ENCODE measurements at places on chromosomes 7 and 10. TPM values are rescaled to one million over a fixed set of nuclear protein-coding genes. Genes with fewer than 3 reads are reported as not detected.

TRIL gene
- total RNA-seq: 3.6 TPM

EBF3 gene
- total RNA-seq: 7.3 TPM

CDH23 gene
- total RNA-seq: 4.0 TPM

PRR15 gene
- 20.0 TPM for total RNA-seq

RPEL1 gene
- not detected for total RNA-seq

C7orf57 gene
- not detected for total RNA-seq

TMEM236 gene
- 1.4 TPM for total RNA-seq

ZNF775 gene
- total RNA-seq: not detected

SPDYE8 gene
- not detected for total RNA-seq

C10orf53 gene
- total RNA-seq: not detected

TMEM243 gene
- 34.8 TPM for total RNA-seq

ACTR3C gene
- total RNA-seq: 16.2 TPM

FKBP9 gene
- 120 TPM for total RNA-seq

PPP1R9A gene
- 22.8 TPM for total RNA-seq

GRCh38 chr10:375815-376505 lies 240.7 kb downstream of the ZMYND11 start:
- no peak overlapping the region for H3K27ac ChIP-seq
- H3K4me1 ChIP-seq: peaks cover 30% of the 10 kb centered on the region
- no peak overlapping the region for H3K4me3 ChIP-seq
- DNase-seq: no peak
- peaks cover 51% of the 10 kb centered on the region for H3K36me3 ChIP-seq

DNA sequence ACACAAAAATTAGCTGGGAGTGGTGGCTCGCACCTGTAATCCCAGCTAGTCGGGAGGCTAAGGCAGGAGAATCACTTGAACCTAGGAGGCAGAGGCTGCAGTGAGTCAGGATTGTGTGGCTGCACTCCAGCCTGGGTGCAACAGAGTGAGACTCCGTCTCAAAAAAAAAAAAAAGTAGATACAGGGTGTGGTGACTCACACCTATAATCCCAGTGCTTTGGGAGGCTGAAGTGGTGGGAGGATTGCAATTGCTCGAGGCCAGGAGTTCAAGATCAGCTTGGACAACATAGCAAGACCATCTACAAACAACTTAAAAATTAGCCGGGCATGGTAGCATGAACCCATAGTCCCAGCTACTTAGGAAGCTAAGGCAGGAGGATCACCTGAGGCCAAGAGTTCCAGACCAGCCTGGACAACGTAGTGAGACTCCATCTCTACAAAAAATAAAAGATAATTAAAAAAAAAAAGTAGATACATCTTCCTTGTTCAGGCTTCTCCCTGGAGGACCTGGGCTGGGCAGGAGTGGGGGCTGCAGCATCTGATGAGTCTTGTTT lies 2.0 kb downstream of the MOSPD3 start:
- no peak overlapping the region for H3K4me3 ChIP-seq
- H3K4me1 ChIP-seq: peaks cover 20% of the 10 kb centered on the region
- no peak for DNase-seq
- H3K27me3 ChIP-seq: no peaks in the 10 kb centered on the region
- no peak overlapping the region for H3K27ac ChIP-seq
- peaks cover 16% of the 10 kb centered on the region for H3K36me3 ChIP-seq

- no peak for DNase-seq
- peaks cover 27% of the 10 kb centered on the region for H3K4me1 ChIP-seq
- no peak overlapping the region for H3K27ac ChIP-seq
- H3K4me3 ChIP-seq: no peak overlapping the region
- H3K36me3 ChIP-seq: peaks cover 22% of the 10 kb centered on the region
Measured at GRCh38 chr10:74988832-74989561, 122.5 kb upstream of the SAMD8 start.

DNA sequence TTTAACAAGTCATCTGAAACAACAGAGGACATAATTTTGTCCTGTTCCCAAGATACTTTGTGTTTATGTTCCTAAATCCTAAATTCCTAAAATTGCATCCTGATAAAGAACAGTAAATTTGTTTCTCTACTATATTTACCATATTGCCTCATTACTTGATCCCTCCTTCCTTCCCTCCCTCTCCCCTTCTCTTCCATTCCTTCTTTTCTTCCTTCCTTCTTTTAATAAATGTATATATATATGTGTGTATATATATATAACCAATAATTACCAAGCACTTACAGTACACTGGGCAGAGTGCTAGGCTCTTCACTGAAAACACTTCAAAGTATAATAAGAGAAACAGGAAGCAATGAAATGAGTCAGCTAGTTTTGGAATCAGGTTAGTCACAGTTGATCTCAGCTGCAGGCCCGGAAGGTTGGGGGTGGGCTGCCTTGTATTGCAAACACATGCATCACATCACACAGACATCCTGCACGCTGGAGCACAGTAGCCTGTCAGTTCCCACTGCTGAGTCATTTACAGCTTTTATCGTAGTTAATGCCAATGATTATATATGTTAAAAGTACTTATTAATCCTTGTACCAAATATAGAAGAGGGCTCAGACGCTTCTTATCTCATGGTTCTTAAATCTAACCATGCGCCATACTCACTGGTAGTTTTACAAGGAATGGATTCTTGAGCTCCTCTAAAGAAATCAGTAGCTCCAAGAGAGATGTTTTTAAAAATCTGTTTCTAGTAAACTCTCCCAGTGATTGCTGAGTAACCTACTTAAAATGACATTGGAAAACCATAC lies 551.7 kb downstream of the GRM8 start:
- H3K27me3 ChIP-seq: no peaks in the 10 kb centered on the region
- H3K36me3 ChIP-seq: no peaks in the 10 kb centered on the region
- no peak for DNase-seq
- no peak overlapping the region for H3K4me3 ChIP-seq
- no peaks in the 10 kb centered on the region for H3K4me1 ChIP-seq
- no peak overlapping the region for H3K27ac ChIP-seq

GRCh38 chr10:112701211-112701877 lies 248.7 kb upstream of the TCF7L2 start:
- no peaks in the 10 kb centered on the region for H3K27me3 ChIP-seq
- no peaks in the 10 kb centered on the region for H3K4me1 ChIP-seq
- DNase-seq: no peak

GRCh38 chr7:70527520-70528115 lies 604.3 kb upstream of the GALNT17 start:
- H3K27me3 ChIP-seq: no peaks in the 10 kb centered on the region
- no peaks in the 10 kb centered on the region for H3K36me3 ChIP-seq
- H3K4me1 ChIP-seq: peaks cover 13% of the 10 kb centered on the region
- DNase-seq: no peak

GRCh38 chr7:111953611-111954010 lies 252.6 kb downstream of the DOCK4 start:
- no peak overlapping the region for H3K4me3 ChIP-seq
- DNase-seq: no peak
- no peaks in the 10 kb centered on the region for H3K36me3 ChIP-seq

GRCh38 chr7:73646785-73647724 lies 20.6 kb upstream of the VPS37D start:
- H3K27me3 ChIP-seq: peaks cover 48% of the 10 kb centered on the region
- H3K27ac ChIP-seq: no peak overlapping the region
- DNase-seq: no peak
- H3K36me3 ChIP-seq: no peaks in the 10 kb centered on the region

DNA sequence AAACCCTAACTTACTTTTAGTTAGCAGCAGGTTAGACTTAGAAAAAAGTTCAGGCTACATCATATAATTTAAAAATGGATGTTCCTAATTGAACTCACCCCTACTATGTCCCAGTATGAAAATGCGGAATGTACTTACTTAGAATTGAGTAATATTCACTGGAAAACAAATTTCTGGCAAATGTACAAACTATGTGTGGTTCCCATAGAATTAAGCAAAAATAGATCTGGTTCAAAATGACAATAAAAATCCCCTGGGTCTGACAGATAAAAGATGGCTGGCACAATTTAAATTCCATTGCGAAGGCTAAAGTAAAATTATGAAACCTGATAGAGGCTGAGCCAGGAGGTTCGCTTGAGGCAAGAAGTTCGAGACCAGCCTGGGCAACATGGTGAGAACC lies 42.4 kb upstream of the PRKAR2B start:
- no peak overlapping the region for H3K27ac ChIP-seq
- H3K36me3 ChIP-seq: no peaks in the 10 kb centered on the region
- H3K27me3 ChIP-seq: no peaks in the 10 kb centered on the region
- no peak overlapping the region for H3K4me3 ChIP-seq
- DNase-seq: no peak

- no peaks in the 10 kb centered on the region for H3K4me1 ChIP-seq
- no peak overlapping the region for H3K4me3 ChIP-seq
- no peaks in the 10 kb centered on the region for H3K27me3 ChIP-seq
- H3K27ac ChIP-seq: no peak overlapping the region
Measured at GRCh38 chr7:81473236-81473635, 296.6 kb downstream of the HGF start.

DNA sequence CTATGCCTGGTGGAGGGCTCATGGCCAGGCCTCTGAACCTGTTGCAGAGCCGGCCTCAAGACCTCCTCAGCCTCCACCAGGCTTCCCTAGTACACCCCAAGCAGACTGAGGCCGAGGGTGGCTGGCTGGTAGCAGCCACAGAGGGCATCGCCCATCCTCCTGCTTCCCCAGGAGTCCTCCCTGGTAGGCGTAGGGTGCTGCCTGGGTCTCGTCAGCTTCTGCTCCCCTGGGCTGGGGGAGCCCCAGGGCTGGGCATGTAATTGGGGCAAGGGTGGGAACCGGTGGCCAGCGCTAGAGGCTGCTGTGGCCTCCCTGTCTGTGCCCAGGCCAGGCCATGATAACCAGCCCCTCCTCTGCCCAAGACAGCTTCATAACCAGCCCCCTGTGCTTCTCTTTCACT lies 32.6 kb downstream of the TBATA start:
- no peaks in the 10 kb centered on the region for H3K4me1 ChIP-seq
- H3K27ac ChIP-seq: no peak overlapping the region
- no peaks in the 10 kb centered on the region for H3K36me3 ChIP-seq
- DNase-seq: no peak
- H3K4me3 ChIP-seq: no peak overlapping the region

- DNase-seq: no peak
- H3K4me1 ChIP-seq: peaks cover 5% of the 10 kb centered on the region
- peaks cover 93% of the 10 kb centered on the region for H3K36me3 ChIP-seq
- no peaks in the 10 kb centered on the region for H3K27me3 ChIP-seq
- H3K4me3 ChIP-seq: no peak overlapping the region
- H3K27ac ChIP-seq: no peak overlapping the region
Measured at GRCh38 chr7:45104844-45105587, 6.5 kb downstream of the TBRG4 start.

GRCh38 chr7:155341463-155341983 lies 43.8 kb downstream of the INSIG1 start:
- H3K4me3 ChIP-seq: no peak overlapping the region
- H3K27me3 ChIP-seq: no peaks in the 10 kb centered on the region
- peaks cover 11% of the 10 kb centered on the region for H3K4me1 ChIP-seq
- no peak for DNase-seq
- no peaks in the 10 kb centered on the region for H3K36me3 ChIP-seq
- no peak overlapping the region for H3K27ac ChIP-seq

GRCh38 chr7:69115788-69116187 lies 482.5 kb upstream of the AUTS2 start:
- no peaks in the 10 kb centered on the region for H3K4me1 ChIP-seq
- H3K27me3 ChIP-seq: no peaks in the 10 kb centered on the region
- H3K36me3 ChIP-seq: no peaks in the 10 kb centered on the region
- H3K27ac ChIP-seq: no peak overlapping the region
- no peak overlapping the region for H3K4me3 ChIP-seq

GRCh38 chr10:646118-646524 lies 43.3 kb downstream of the DIP2C start:
- peak overlapping the region; percentile 92 for H3K27ac ChIP-seq
- H3K4me1 ChIP-seq: peaks cover 31% of the 10 kb centered on the region

- no peak overlapping the region for H3K27ac ChIP-seq
- H3K27me3 ChIP-seq: no peaks in the 10 kb centered on the region
- H3K4me1 ChIP-seq: no peaks in the 10 kb centered on the region
- no peak for DNase-seq
- H3K4me3 ChIP-seq: no peak overlapping the region
Measured at GRCh38 chr10:52346394-52347326, 32.6 kb downstream of the DKK1 start.

GRCh38 chr10:18984531-18984930 lies 64.1 kb upstream of the MALRD1 start:
- no peaks in the 10 kb centered on the region for H3K36me3 ChIP-seq
- H3K27ac ChIP-seq: no peak overlapping the region
- H3K4me3 ChIP-seq: no peak overlapping the region
- DNase-seq: no peak
- no peaks in the 10 kb centered on the region for H3K27me3 ChIP-seq
- no peaks in the 10 kb centered on the region for H3K4me1 ChIP-seq

GRCh38 chr7:18708204-18708603 lies 212.7 kb downstream of the HDAC9 start:
- no peaks in the 10 kb centered on the region for H3K4me1 ChIP-seq
- no peak overlapping the region for H3K27ac ChIP-seq
- no peaks in the 10 kb centered on the region for H3K36me3 ChIP-seq
- H3K27me3 ChIP-seq: no peaks in the 10 kb centered on the region
- DNase-seq: no peak

DNA sequence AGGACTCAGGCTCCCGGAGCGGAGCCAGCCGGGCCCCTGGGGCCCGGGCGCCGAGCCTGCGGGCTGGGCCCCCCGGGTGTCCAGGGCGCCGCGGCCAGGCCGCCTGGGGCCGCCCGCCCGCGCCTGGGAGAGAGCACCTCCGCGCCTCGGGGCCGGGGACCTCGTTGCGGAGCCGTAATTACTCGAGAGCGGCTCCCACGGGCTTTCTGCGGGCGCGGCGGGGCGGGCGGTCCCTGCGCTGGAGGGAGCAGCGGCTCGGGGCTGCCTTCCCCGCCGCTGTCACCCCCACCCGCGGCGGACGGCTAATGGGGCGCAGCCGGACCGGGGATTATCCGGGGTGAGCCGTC lies 1.5 kb downstream of the GNB2 start:
- peaks cover 36% of the 10 kb centered on the region for H3K36me3 ChIP-seq
- DNase-seq: no peak

DNA sequence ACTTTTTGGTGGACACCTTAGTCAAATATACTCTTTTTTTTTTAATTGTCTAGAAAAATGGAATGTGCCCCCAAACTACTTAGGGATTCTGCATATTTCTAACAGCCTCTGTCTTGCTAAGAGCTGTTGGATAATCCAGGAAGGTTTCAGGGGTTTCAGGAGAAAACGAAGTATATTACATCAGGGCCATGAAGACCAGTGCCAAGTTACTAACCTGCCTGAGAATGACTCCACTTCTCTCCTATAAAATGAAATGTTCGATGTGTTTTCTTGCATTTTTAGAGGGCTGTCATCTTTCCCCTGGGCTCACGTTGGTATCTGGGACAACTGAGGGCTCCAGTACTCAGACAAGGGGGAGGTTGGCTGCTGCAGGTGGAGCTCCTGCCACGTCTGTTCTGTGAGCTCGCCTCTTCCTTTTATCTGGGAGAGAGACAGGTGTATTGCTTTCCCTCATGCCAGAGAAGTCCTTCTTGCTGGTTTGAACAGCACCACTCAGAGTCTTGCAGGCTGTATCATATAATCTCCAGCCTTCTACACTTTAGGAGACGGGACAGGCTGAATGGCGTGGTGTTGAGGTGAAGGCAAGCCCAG lies 71.3 kb downstream of the CAMK1D start:
- H3K4me3 ChIP-seq: no peak overlapping the region
- DNase-seq: no peak
- H3K27me3 ChIP-seq: no peaks in the 10 kb centered on the region

GRCh38 chr7:130963339-130963738 lies 229.3 kb upstream of the KLF14 start:
- no peak overlapping the region for H3K27ac ChIP-seq
- DNase-seq: no peak
- H3K4me3 ChIP-seq: no peak overlapping the region
- peaks cover 9% of the 10 kb centered on the region for H3K4me1 ChIP-seq
- peaks cover 36% of the 10 kb centered on the region for H3K36me3 ChIP-seq

- H3K36me3 ChIP-seq: peaks cover 65% of the 10 kb centered on the region
- no peak for DNase-seq
- H3K27ac ChIP-seq: no peak overlapping the region
- peaks cover 35% of the 10 kb centered on the region for H3K4me1 ChIP-seq
Measured at GRCh38 chr10:128052696-128053095, 73.5 kb downstream of the MKI67 start.
